ENCODE measurements at places on chromosomes 16 and 17.

DNA sequence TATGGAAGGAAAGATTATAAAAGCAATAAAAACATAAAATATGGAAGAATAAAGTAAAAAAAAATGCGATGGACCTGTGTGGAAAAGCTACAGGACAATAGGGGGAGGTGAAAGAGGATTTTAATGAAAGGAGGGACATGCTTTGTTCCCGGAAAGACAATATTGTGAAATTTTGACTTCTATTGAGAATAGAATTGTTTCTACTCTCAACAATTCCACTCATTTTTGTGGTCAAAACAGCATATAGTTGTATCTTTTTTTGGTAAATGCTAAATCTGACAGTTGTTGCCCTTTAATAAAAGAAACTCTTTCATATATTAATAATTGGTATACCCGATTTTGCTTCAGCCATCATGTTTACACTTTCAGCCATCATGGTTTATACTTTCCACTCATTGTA is 22.9 kb upstream of the APPBP2 start:
- DNase-seq: no peak

DNA sequence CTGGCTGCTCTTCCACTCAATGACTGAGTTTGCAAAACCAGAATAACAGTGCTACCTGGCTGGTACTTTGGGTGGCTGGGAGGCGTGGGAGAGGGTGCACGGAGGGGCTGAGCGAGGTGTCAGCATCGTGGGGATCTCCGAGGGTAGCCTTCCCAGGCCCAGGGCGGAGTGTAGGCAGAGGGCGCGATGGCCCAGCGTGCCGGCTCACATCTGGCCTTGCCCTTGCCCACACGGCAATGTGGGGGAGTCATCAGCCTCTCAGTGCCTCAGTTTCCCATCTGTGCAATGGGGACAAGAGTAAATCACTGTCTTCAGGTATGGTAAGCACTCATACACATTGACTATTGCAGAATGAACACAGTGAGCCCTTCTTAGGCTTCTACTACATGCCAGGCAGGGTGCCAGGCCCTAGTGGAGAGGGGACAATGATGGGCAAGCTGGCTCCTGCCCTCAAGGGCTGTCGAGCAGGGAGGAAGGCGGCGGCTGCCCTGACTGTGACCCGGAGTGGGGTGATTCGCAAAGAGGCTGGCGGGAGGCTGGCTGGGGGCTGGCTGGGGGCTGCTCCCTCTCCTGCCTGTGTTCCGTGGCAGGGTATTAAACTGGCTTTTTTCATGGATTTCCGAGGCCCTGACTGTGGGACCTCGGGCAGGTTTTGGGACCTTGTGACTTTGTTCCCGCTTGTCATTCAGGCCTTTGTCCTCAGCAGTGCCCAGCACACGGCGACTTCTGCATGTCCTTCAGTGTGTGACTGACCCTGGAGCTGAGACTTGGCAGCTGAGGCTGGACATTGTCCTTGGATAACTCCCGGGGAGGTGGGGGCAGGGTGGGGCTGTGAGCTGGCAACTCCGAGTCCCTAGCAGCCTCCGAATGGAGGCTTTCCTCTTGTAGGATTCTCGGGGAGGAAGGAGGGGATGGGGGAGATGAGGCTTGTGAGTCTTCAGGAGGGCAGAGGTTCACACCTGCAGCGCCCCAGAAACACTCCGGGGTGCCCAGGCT is 243.1 kb downstream of the SEC14L1 start:
- DNase-seq: no peak

GRCh38 chr17:72969293-72969906 is 123.1 kb downstream of the SLC39A11 start:
- no peak for DNase-seq

GRCh38 chr16:49120631-49121030 is 161.0 kb downstream of the CBLN1 start:
- DNase-seq: no peak

GRCh38 chr17:63516910-63517824 is 6.0 kb upstream of the KCNH6 start:
- DNase-seq: no peak

GRCh38 chr16:2609827-2610470 is 72.1 kb downstream of the PDPK1 start:
- no peak for DNase-seq

DNA sequence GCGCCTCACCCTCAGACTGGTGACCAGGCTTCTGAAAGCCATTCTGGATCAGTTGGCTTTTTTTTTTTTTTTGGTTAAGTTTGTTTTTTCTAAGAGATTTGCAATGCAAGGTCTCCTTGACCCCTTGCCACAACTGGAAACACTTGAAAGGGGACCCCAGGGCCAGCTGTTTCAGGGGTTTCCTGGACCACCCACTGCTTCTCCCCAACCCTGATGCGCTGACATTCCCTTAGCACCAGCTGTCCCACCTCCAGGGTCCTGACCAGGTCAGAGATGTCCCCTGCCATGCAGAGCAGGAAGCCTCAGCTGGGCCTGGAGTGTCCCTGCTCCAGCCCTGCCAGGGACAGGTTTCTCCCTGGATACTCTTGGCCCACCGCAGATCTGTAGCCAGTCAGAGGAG is 8.1 kb upstream of the MRPL58 start:
- DNase-seq: no peak
